ENCODE measurements at places on chromosomes 6 and 20.

DNA sequence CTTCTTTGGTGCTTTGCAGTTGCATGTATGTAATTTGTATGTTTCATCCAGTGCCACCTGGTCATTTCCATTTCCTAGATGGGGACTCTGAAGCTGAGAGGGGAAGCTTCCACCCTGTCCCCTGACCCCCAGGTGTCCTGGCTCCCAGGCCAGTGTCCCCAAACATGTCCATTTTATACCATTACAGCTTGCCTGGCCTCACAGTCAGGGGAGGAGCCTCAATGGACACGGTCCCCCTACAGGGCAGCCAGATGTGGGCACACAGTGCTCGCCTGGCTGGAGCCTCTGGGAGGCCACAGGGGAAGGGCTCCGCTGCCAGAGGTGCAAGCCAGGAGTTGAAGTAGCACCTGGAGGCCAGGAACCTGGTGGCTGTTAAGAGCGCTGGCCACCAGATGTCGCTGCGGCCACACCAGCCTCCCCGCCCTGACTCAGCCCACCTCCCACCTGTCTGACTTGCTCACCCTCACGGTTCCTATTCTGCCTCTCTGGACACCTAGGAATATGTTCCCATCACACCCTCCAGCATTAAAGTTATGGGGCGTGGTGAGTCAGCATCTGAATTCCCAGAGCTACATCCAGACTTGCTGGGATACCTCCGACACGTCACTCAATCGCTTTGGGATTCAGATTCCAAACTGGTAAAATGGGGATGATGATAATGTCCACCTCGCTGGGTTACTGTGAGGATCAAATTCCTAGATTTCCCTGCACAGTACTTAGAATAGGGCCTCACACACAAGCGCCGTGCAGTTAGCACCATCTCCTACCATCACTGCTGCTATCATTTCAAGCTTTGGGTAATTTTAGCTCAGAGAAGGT lies 107.4 kb downstream of the SULF2 start:
- no peak for DNase-seq

DNA sequence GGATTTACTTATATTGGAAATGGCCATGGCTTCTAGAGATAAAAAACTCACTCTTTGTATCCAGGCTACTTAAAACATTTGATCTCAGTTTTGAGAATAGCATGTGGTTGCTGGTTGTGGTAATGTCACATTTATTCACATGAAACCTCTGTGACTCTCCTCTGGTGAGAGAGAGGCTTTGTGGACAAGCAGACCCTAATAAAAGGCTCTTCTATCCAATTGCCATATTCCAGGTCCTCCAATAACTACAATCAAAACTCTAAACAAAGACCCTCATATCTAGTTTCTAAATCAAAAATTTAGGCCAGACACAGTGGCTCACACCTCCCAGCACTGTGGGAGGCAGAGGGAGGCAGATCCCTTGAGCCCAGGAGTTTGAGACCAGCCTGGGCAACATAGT lies 176.3 kb upstream of the LAMP5 start:
- no peak for DNase-seq

DNA sequence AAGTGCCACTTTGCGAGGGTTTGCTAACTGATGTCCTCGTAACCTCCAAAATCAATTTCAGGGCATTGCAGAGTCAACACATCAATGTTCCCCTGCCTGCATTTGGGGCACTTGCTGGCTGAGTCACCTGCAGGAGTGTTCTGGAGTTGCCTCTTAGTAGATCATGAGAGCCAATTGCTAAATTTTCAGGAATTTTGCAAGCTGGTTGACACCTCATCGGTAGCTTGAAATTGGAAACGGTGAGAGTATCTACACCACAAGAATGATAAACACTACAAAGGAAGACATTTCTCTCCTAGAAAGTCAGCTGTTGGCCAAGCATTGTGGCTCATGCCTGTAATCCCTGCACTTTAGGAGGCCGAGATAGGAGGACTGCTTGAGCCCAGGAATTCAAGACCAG lies 10.8 kb upstream of the BFSP1 start:
- peak; percentile 78 for DNase-seq

GRCh38 chr6:137823826-137824555 lies 43.1 kb upstream of the TNFAIP3 start:
- DNase-seq, result peak; percentile 44

DNA sequence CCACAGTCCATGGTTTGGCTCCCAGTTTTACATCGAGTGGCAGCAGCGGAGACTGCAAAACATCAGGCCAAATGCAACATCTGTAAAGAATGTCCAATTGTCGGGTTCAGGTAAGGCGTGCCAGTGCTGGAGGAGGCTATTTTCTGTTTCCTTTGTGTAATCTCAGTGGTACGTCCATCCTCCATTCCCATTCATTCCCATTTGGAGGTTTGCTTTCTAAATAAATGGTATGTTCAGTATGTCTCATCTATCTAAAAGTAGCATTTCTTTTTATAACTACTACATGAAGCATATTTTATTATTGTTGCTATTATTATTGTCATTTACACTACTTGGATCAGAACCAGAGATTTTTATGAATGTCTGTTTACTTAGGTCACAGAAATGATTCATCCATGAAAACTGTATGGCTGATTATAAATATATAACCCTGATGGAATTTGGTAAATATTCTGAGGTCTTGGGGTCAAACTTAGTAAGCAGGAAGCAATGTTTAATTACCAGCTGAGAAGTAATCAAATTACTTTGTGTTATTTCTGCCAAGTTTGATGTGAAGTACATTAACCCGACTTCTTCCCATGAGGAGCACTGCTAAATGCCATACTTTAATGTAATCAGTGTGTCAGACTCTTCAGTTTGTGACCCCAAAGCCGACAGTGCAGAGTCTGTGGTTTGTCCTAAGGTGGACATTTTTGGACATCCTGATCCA lies 512.9 kb downstream of the UTRN start:
- peak; percentile 89 for DNase-seq

- no peak for DNase-seq
These were observed 5.9 kb upstream of the PAQR8 start for GRCh38 chr6:52356017-52356416.

GRCh38 chr20:45406260-45407066 lies 1.6 kb upstream of the DBNDD2 start:
- no peak for DNase-seq

- peak; percentile 54 for DNase-seq
These were observed 5.7 kb upstream of the PLN start for GRCh38 chr6:118542184-118542952.

DNA sequence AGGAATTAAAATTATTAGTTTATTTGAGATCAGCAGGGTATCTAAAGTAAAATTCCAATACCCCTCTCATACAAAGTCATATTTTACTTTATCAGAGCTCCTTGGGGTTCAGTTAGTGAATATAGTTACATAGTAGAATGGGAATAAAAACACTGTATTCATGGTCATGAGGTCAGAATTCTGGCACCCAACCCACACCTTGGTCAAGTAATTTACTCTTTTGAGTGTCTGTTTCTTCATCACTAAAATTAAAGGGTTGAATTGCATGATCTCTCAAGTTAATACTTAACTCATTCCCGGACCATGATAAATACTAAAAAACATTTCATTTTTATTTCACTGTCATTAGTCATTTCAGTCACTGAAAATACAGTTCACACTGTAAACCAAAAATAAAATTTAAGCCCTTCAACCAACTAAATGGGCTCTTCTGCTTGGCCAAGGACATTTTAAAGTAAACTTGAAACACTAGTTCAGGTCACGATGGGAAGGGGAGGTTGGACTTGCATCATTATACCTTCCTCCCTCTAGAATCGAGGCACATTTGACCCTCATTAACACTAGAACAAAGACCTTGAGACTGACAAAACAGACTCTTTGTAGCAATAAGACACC lies 21.1 kb upstream of the HLA-DRB1 start:
- DNase-seq, result no peak

DNA sequence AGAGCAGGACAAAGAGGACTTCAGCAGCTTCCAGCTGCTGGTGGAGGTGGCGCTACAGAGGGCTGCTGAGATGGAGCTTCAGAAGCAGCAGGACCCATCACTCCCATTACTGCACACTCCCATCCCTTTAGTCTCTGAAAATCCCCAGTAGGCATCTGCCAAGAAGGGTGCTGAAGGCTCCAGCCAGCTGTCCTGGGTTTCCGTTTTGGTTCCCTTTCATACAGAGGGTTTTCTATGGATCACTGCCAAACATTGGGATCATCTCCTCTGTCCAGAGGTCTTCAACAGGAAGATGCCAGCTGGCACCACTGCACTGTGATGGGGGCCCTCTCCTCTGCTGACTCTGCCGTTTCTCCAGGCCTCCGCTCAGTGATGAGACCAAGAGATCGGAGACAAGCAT lies 14.3 kb upstream of the RAB5IF start:
- DNase-seq, result no peak

DNA sequence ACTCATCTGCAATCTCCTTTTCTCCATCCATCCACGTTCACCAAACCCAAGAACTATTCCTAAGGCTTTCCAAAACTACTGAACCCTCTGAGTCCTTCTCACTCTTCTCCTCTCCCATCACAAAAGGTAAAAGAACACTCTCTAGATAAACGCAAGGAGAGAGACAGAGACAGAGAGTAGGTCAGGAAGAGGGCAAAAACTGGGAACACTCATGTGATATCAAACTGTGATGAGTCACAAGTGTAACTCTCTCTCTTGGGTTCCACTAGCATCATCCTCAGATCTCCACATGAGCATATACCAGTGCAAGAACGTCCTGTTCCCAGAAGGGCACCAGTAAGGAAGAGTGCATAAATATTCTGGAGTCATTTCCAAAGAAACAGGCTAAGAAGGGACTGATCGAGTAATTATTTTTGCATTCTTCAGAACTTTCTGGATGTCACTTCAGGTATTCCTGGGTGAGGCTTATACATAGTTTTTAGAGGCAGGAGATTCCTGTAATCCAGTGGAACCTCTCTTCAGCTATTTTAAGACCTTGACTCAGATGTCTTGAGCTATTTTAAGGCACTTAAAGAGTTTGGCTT lies 47.3 kb upstream of the STXBP5 start:
- no peak for DNase-seq

DNA sequence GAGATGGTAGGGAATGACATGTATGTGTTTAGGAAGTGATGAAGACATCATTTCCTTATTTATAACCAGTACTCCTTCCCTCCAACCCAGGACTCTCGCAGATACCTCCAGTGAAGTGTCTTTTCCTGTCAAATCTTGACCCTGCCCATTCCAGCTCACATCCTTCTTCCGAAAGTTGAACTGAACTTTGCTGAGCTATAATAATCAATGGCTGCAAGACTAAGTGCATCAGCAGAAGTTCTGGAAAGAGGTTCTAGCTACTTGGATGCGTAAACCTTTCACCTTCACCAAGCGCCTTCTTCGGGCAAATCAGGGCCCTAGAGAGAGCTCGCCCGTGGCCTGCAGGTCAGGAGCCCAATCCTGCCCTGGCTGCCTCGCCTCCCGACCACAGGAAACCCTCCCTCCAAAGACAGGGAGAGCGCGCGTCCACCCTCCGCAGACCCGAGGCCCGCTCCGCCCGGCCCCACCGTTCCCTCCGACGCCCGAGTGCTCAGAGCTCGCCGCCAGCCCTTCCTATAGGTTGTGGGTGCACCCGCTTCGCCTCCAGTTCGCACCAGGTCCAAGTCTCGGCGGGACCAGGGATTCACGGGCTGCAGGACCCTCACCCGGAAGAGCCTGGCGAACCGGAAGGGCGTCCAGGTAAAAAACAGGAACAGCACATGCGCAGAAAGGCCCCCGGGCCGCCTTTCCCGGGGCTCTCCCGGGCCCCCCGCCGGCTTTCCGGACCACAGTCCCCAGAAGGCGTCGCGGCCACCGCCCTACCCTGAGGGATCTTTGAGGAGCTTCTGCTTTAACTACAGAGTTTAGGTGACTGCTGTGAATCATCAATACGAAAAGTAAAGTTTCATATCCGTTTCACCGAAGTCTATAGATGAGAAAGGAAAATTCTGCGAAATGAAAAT lies at the start of gene ZNF334:
Gene ZNF334, minus strand, starts transcription at position 617 of the 902 bp plus-strand sequence. CDS start 1,457 bp downstream, outside the sequence.
- no peak for DNase-seq

GRCh38 chr20:50690650-50691572 lies at the start of gene RIPOR3:
TSS of gene RIPOR3 (minus strand) at chr20:50691542. CDS start at chr20:50691128, 414 bp downstream.
- no peak for DNase-seq

DNA sequence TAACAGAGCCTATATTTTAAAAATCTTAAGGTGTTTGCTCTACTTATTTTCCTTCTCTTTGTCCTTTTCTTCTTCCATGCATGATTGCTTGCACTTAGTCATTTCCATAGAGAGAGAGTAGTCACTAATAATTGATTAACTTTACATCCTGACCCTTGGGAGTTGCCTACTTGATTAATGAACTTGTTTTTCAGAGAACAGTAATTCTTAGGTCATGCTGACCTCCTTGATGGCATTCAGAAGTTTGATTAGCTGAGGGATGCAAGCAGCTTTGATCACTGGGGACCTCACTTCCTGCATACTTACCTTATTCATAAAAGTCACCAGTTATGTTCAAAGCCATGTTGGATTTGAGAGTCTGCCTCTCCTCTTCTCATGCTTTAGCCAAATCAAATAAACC lies 715.6 kb upstream of the ID4 start:
- DNase-seq, result no peak

GRCh38 chr6:97666889-97667288 lies 383.9 kb upstream of the MMS22L start:
- no peak for DNase-seq

DNA sequence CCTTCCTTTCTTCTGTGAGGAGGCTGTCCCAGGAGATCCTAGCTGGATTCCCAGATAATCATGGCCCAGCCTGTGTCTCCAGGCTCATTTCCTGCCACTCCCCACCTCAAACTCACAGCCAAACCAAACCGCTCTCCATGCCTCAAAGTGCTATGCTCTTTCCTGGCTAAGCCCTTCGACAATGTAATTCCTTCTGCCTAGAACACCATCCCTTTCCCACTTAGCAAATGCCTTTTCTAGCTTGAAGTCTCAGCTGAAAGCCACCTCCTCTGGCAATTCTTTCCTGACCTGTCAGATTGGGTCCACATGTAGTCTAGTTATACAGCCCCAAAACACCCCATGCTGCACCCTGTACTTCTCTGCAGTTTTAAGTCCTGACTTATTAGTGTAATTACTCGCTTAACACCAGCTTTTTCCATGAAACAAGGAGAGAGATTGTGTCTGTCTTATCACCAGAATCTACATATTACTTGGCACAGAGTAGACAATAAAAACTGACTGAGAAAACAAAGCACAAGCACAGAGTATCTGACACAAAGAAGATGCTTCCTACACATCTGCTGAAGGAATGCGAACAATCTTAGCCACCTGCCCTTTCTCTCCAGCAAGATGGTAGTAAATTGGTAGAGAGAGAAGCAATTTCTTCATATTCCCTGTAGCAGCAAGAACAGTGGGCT lies 5.4 kb downstream of the TRIM26 start:
- DNase-seq, result no peak

DNA sequence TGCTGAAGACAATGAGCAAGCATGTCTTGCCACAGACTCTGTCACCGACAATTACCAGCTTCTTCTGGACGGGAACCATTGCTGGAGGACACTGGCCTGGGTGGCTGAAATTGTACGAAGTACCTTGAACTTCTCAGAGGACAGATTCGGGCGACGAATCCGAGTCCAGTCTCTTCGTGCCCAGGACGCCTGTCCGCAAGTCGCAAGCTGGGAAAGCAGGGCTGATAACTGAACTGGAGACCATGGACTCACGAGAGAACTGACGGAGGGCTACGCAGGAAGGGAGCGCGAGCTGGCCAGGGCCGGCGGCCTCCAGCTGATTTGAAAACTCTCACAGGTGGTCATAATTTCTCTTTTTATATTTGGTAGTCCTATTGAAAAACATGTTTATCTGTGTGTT lies 1229.5 kb upstream of the MAP3K7 start:
- DNase-seq, result no peak
